Stomach (tissue), 19 donors: ENCODE measurements at places on chromosomes 7 and 10. TPM values are rescaled to one million over a fixed set of nuclear protein-coding genes. Genes with fewer than 3 reads are reported as not detected.

Gene ZCCHC24
- 40.6 TPM for total RNA-seq

DNA sequence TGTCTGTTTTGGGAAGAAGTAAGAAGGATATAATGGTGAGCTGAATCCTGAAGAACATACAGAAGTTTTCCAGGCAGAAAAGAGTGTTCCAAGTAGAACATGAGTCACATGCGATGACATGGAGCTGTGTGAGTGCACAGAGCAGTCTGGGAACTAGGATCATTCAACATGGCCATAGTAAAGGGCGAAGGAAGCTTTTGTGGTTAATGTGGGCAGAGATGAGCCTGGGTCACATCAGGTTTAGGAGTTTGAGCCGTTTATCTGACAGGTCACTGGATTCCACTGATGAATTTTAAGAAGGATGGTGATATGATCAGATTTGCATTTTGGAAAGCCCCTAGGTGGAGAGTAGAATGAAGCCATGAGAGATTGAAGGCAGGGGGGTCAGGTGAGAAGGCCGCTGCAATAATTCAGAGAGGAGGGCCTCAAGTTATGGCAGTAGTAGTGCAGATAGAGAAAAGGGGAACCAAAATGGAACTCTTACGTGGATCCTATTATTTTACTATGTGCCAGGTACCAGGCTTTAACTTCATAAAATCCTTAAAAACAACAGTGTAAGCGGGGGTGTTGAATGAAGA, 171.3 kb downstream of the RNLS start:
- DNase-seq = no peak

GRCh38 chr10:94963901-94964300, 25.4 kb downstream of the CYP2C9 start:
- DNase-seq = peak; percentile 74

GRCh38 chr7:107803009-107803610, at the start of gene SLC26A3:
Gene SLC26A3 (minus strand): TSS chr7:107803223. CDS start chr7:107794509, 8,714 bp downstream.
- no peak for DNase-seq

- peak; percentile 70 for DNase-seq
These were observed 123.0 kb downstream of the CXCL12 start for GRCh38 chr10:44261710-44262455.

DNA sequence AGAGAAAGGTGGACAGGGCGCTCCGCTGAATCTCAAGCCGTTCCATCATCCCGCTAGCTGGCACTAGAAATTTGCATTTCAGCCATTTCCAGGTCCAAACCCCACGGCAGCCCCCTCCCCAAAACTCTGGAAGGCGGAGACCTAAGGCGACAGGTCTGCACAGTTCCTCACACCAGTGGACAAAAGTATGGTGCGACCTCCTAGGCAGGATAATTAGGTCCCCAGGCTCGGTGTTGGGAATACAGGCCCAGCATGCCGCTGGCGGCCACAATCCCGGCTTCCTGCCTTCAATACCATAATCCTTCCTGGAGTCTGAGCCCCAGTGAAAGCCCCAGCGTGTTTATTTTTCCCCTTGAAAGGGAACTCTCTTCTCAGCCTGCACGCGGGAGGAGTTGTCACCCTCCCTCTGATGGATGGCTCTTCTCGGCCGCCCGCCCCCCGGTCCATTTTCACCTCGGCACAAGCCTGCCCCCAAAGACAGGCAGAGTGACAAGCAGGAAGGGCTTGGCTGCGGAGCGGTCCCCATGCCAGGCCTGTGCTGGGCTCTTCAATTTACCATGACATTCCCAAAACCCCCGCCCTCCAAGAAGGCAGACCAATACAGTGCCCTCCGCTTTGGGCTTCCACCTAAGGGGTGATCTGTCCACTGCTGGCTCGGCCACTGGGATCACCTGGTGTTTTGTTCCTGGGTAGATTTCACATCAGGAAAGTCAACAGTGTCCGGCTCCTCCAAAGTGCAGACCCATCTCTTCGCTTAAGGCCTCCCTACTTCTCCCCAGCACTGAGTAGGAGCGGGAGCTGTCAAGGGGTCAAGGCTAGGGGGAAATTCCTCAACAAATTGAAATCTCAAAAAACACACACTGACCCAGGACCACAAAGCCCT, 2.2 kb downstream of the FGFR2 start:
- DNase-seq = peak; percentile 70

Gene CRYGN
- not detected for total RNA-seq

- no peak for DNase-seq
These were observed 6.4 kb downstream of the UPF2 start for GRCh38 chr10:12036073-12036655.

Gene NUTM2A
- 0.55 TPM for total RNA-seq

GRCh38 chr10:49274886-49275285, 24.1 kb upstream of the C10orf71 start:
- DNase-seq = no peak

- no peak for DNase-seq
These were observed 145.3 kb downstream of the BTAF1 start for GRCh38 chr10:92068900-92069299.

Gene COA1
- total RNA-seq = 184 TPM

- DNase-seq = no peak
These were observed 809.2 kb downstream of the NXPH1 start for GRCh38 chr7:9242636-9243035.

GRCh38 chr7:24825931-24826661, 68.8 kb upstream of the GSDME start:
- peak; percentile 89 for DNase-seq

Gene GRM8
- 2.8 TPM for total RNA-seq

DNA sequence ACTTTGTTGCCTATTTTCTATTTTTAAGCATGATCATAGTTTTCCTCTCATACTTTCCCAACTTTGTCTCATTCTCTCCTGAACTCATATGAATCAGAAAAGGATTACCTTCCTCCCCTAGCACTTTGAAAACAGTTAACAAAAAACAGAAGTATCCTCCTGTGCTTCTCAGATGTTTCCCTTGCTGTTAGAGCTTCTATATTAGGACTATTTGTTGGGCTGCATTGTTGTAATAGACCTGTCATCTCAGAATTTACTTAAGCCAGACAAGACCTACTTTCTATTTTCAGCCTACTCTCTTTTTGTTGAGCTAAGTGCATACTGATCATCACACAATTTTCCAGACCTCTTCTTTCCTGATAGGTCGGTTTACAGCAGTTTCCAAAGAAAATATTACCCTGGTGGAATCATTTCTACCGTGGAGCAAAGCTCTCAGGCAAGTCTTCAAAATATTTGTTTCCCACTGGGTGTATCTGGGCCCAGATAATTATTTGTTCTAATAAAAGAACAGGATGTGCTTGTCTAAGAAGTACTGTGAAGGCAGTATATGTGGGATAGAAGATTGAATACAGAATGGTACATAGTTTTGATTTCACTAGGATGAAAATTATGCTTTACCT, 411.9 kb upstream of the KLF6 start:
- no peak for DNase-seq

DNA sequence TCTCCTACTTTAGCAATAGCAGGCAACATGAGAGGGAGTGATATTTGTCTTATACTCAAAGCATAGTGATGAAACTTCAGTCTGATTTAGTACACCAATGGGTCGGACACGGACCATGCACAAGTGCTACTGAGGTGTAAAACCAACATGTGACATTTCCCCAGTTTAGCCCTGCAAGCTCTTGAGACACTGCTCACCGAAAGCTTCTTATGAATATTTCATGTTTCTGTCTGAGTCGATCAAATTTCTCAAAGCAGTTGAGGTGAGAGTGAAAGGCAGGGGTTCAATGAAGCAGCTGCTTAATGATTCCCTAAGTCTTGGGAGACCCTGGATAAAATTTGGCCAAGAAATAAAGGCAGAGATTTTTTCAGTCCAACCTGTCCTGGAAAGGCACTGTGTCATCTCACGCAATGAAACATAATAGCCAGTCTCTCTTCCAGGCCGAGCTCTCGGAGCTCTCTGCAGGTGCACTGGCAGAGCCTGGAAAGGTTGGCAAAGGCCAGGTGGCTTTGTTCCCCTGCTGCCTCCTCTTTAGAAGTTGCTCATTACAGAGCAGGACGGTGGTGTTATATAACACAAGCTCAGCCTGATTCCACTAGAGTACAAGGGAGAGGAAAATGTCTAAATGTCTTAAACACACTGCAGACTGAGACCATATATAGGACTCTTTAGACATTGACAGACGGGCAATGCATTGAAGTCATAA, 33.9 kb upstream of the XPNPEP1 start:
- no peak for DNase-seq

Gene SFRP4
- 0.29 TPM for total RNA-seq

Gene VWA2
- total RNA-seq = 16.0 TPM

Gene SPDYE8
- total RNA-seq = not detected

Gene PON1
- total RNA-seq = not detected

- DNase-seq = no peak
These were observed 44.6 kb upstream of the TSPAN13 start for GRCh38 chr7:16708980-16709379.

GRCh38 chr10:86600296-86600695, 54.1 kb upstream of the OPN4 start:
- DNase-seq = no peak

- no peak for DNase-seq
These were observed 440.1 kb downstream of the KCNMA1 start for GRCh38 chr10:77197544-77197943.

DNA sequence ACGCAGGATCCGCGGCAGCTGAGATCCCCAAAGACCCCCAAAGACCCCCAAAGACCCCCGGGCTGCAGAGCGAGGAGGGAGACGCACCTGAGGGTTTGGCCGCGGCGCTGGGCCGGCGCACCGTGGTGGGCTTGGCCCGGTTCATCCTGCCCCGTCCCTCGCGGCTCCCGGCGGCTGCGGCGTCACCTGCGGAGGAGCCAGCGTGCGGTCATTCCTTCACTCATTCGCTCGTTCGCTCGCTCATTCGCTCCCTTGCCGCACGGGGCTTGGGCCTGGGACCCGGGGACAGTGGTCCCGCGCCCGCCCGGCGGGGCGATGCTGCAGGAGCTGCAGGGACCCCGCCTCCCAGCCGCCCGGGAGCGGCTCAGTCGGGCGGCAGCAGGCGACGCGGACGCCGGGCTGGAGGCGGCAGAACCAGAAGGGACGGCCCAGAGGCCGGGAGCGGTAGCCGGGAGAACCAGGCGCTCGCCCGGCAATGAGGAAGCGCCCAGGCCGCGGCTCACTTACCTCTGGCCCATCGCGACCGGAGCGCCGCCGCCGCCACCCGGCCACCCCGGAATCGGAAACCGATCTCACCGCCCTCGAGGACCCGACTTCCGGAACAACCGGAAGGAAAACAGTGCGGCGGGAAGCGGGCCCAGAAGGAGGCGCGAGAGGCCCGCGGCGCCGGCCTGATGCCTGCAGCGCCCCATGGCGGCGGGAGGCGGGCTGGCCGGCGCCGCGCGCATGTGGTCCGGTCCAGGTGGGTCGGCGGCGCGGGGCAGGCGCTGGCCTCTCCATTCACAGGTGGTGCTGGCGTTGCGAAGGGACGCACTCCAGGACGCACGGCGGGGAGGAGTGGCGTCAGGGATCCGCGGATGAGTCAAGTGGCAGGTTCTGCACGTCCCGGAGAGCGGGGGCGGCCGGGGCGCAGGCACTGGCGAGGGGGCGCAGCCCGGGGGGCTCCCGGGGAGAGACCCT, at the start of gene INTS1:
INTS1 (minus strand) TSS at position 574 of the 960 bp plus-strand sequence; CDS start at position 145, 429 bp downstream.
- peak; percentile 93 for DNase-seq

Gene KLF14
- not detected for total RNA-seq
